ENCODE measurements at places on chromosomes 7 and 10.

- DNase-seq = no peak
Measured at GRCh38 chr7:110448918-110449317, 642.0 kb upstream of the LRRN3 start.

GRCh38 chr7:16817536-16817935 is 12.7 kb upstream of the AGR2 start:
- DNase-seq = no peak

DNA sequence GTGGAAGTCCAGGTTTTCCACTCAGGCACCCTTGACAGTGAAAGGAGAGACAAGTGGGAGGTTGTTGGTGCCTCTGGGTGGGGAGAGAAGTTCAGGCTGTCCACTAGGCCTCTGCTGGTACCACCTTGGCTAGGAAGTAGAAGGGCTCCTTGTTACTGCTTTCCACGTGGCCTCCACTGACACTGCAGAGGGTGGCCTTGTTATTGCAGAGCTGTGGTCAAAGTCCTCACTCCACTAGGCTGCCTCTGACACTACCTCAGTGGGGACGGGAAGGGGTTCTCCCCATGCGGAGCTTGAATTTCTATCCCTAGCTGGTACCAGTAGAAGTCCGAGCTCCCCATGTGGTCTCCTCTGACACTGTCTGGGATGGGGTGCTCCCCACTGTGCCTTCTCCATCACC is 14.9 kb upstream of the STOX1 start:
- no peak for DNase-seq

DNA sequence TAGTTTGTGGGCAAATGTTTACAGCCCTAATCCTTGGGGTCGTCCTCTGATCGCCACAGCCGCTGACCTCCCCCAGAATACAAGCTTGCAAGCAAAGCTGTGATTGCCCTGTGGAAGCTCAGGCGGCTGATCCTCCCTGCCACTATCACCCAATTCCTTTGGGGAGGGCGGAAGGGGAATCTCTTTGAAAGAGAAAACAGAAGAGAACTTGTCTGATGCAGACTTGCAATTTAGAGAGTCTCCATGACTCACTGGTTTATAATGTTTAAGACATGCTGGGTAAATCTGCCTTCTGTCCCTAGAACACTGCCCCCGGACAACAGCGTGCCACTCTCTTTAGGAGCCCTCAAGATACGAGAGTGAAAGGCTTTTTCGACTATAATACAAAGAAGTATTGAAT is 75.5 kb downstream of the NRP1 start:
- no peak for DNase-seq

GRCh38 chr10:125316436-125316835 is 156.1 kb upstream of the CTBP2 start:
- DNase-seq = no peak

- no peak for DNase-seq
Measured at GRCh38 chr10:43205681-43206390, 61.0 kb downstream of the RASGEF1A start.

- DNase-seq = no peak
Measured at GRCh38 chr10:69438536-69439349, 12.5 kb upstream of the TSPAN15 start.

DNA sequence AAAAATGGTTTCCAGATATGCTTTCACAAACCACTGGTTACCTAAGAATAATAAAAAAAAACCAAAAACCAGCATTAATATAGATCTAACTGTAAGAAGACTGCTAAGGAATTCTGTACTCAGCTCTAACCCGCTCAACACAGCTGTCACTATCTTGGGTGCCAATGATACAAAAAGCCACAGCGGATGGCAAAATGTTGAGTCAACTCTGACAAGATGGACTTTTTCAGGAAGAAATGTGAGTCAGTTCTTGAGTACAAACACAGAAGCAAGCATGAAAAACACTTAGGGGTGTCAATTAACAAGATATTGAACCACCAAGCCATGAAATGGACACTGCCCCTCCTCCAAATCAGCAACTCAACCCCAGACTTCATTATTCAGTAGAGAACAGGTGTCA is 55.0 kb downstream of the CTTNBP2 start:
- no peak for DNase-seq

GRCh38 chr7:95330961-95331337 is 6.6 kb upstream of the PON1 start:
- DNase-seq = no peak

- no peak for DNase-seq
Measured at GRCh38 chr7:4164556-4164955, 517.5 kb upstream of the FOXK1 start.

DNA sequence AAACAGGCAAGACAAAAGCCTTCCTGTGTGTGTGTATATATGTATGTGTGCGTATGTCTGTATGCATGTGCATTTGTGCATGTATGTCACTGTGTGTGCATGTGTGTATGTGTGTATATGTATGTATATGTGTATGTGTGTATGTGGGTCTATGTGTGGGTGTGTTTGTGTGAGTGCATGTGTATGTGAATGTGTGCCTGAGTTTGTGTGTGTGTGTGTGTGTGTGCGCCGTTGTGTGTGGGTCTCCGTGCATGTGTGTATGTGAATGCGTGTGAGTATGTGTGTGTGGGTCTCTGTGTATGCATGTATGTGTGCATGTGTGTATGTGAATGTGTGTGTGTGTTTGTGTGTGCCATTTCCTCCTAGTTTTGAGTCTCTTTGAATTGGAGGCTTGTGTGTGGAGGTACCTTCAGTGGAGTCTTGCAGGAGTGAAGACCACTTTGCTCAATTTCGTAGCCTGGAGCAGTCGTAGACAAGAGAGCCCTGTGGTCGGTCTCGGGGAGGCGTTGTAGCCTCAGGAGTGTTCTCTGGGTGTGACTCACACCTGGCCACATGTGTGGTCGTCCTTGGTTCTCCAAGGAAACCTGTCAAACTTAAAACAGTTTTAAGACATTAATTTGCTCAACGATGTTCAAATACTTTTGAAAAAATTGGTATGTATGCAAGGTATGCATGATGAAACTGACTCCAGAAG is 28.1 kb downstream of the INPP5A start:
- no peak for DNase-seq

DNA sequence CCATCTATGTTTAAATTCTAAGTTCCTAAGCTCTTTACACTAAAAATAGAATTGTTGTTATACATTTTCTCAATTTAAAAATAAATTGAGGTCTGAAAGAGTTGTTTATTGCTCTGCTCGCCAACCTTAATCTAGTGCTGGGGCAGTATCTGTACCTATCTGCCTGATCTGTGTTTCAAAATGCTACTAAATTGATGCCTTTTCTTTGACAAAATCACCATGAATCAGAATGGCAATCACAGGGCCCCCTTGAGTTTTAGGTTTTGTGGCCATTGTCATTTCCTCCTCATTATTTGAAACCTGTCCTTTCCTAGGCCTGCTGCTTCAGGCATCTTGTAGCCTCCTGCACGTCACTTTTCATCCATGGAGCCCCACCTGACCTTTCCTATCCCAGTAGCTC is 301.5 kb downstream of the EXOC4 start:
- DNase-seq = no peak

- DNase-seq = no peak
Measured at GRCh38 chr10:84613336-84614021, 285.1 kb downstream of the CCSER2 start.
